ENCODE measurements at places on chromosomes 2 and 18.

GRCh38 chr2:149872041-149872440 is 284.5 kb upstream of the MMADHC start:
- DNase-seq = no peak

DNA sequence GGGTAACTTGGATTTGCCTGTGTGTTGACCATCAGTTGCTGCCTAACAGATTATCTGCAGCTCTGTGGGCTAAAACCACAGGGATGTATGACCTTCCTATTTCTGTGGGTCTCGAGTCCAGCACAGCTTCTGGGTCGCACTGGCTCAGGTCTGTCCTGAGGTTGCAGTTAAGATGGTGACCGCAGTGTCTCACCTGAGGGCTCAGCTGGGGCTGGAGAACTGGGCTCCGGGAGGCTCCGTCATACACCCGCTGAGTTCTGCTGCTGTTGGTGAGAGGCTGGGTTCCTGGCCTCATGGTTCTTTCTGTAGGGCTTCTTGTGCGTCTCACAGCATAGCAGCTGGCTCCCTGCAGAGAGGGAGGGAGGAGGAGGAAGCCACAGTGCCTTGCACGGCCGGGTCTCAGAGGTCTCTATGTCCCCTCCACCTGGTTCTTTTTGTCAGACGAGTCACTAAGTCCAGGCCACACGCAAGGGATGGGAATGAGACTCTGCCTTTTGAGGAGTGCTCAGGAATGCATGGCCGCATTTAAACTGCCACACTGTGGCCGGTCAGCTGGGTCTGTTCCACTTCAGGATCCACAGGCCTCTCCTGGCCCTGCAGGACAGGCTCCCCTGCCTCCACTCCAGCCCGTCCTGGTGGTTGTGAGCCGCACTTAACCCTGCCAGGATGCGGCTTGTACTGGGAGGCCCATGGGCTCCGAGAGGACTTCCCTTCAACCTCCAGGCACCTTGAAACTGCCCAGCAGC is 67.2 kb downstream of the ADI1 start:
- no peak for DNase-seq

- no peak for DNase-seq
Observed at GRCh38 chr2:19659024-19659792, 242.6 kb downstream of the TTC32 start.

GRCh38 chr2:238845583-238846377 is 2.1 kb upstream of the TWIST2 start:
- no peak for DNase-seq

- no peak for DNase-seq
Observed at GRCh38 chr2:161676902-161677496, 52.8 kb downstream of the SLC4A10 start.

DNA sequence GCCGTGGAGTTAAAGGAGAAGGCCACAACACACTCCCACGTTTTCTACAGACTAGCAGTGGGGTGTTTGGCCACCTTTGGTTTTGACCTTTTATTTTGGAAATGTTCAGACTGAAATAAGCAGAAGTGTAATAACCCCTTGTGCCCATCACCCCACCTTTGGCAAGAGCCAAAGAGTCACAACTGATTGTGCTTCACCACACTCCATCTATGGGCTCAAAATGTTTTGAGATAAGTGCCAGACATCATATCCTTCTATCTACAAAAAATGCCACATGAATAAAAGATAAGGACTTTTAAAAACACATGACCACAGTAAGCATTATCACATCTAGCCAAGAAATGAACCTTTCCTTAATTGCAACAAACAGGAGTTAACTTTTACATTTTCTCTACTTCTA is 9.9 kb upstream of the GPR35 start:
- no peak for DNase-seq

GRCh38 chr2:173931751-173932150 is 33.4 kb downstream of the SP3 start:
- DNase-seq = no peak

DNA sequence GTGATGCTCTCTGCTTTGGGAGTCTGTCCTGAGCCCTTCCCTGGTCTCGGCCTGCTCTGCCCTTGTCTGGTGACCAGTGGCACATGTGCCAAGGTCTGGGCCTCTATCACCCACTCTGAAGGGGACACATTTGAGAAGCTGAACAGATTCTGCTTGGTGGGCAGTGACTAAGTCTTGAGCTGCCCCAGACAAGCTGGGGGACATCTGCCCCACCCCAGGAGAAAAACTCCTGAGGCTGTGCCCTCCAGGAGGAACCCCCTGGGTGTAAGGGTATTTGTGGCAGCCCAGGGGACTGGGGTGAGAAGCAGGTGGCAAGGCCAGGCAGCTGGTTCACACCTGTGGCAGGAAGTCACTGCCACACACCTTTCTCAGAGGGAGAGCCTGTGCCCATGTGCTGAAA is 342.1 kb downstream of the DYSF start:
- no peak for DNase-seq

DNA sequence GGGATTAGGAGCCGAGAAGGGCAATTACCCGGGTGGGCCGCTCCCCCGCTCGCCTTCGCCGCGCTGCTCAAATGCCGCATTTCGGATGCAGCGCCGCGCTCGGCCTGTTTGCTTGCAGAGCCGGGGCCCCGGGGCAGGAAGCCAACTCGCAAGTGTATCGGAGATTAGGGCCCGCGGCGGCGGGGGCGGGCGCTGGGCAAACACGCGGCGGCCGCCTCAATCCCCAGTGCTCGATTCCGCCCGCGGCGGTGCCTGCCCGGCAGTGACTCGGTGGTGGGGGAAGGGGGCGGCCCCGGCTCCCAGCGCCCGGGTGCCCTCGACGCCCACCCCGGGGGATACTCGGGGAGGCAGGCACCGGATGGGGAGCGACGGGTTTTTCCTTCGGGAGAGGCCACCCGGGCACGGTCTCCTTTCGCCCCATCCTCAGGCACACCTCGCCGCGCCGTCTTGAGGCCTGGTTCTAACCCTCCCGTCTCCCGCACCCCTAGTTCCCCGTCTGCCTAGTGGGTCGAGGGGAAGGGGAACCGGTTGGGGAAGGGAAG is 26.6 kb upstream of the NOTO start:
- DNase-seq = peak; percentile 50

DNA sequence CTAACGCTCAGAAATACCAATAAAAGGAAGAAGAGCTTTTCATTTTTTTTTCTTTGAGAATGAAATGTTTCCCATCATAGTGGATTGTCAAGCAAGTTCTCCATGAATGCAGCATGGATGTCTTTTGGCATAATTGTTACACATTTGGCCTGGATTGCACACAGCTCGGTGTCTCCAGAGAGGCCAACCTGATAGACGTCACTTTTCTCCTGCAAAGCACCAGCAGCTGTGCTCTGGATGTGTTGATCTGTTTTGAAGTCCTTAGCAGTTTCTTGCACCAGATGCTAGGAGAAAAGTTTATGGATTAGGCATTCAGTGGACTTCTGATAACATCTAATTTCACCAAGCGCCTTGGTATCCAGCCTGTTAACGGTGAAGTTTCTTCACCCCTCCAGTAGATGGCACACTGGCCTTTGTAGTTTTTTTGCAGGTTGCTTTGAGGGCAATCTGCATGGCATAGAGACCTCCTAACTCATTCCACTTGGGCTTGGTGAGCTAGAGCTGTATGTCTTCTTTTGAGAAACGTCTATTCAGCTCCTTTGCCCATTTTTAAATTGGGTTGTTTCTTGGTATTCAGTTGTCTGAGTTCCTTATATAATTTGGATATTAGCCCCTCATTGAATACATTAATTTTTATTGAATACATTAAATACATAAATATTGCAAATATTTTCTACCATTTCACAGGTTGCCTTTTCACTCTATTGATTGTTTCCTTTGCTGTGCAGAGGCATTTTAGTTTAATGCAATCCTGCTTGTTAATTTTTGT is 59.7 kb downstream of the PTH2R start:
- peak; percentile 27 for DNase-seq
